ENCODE measurements at places on chromosomes 7 and 10. TPM values are rescaled to one million over a fixed set of nuclear protein-coding genes. Genes with fewer than 3 reads are reported as not detected.

Gene HDAC9
- total RNA-seq = 3.0 TPM

Gene AUTS2
- total RNA-seq = 15.0 TPM

Gene TMEM209
- total RNA-seq = 15.1 TPM

Gene UCMA
- not detected for total RNA-seq

Gene TET1
- 0.16 TPM for total RNA-seq

Gene PNLIPRP2
- total RNA-seq = not detected

Gene RBM28
- 31.8 TPM for total RNA-seq

Gene LRIT1
- total RNA-seq = not detected

Gene UPK3B
- 1.4 TPM for total RNA-seq

Gene OGDHL
- total RNA-seq = 1.2 TPM

Gene DDIT4
- 1,132 TPM for total RNA-seq

Gene GPR15LG
- not detected for total RNA-seq

Gene LEP
- 0.04 TPM for total RNA-seq

Gene HOXA10
- 1.1 TPM for total RNA-seq

Gene CPN1
- not detected for total RNA-seq

Gene COPG2
- total RNA-seq = 20.8 TPM

Gene MRM2
- total RNA-seq = 38.4 TPM

Data from hair follicular keratinocyte (primary cell).